ENCODE measurements at places on chromosomes 2 and 18.

GRCh38 chr18:26756556-26756955 is 109.0 kb downstream of the AQP4 start:
- DNase-seq: no peak

DNA sequence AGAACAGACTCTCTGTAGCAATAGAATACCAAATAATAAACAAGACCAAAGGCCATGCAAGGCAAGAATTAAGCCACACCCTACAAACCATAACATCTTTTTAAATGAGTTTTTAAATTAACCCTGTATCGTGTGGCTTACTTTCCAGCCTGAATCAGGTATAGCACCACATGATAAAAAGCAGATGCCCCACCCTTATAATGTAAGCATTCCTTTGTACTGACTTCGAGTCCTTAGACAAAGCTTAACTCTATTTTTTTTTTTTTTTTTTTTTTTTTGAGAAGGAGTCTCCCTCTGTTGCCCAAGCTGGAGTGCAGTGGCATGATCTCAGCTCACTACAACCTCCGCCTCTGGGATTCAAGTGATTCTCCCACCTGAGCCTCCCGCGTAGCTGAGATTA is 1.7 kb upstream of the C2orf42 start:
- no peak for DNase-seq

DNA sequence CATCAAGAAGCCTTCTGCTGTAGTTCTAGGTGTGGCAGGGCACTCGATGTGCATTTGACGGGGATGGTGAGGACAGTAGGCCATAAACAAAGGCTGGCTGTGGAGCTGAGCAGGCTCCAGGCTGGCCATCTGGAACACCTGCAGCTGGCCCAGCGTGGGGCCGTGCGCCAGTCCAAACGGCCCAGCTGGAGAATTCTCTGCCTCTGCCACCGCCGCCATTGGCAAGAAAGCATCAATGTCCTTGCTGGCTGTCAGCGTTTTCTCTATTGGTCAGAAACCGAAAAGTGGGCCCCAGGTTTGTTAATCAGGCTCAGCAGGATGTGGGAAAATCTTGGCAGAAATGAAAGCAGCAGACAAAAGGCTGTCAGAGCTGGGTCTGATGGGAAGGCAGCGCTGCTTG is 24.0 kb upstream of the CTIF start:
- no peak for DNase-seq

DNA sequence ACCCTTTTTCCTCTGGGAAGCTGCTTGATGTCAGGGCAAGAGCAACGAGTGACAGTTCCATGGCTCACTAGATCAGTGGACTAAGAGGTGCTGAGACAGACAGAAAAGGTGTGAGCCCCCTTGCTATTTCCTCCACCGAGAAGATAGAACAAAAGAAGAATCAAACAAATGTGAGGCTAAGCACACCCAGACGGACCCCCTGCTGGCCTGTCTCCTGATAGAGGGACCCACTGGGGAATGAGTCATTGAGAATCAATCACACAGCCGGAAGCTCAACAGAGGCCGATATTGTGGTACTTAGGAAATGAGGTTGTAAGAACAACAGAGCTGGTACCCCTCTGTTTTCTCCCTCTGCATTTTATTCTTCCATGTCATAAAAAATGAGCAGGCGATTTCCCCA is 89.8 kb upstream of the TEX51 start:
- no peak for DNase-seq

DNA sequence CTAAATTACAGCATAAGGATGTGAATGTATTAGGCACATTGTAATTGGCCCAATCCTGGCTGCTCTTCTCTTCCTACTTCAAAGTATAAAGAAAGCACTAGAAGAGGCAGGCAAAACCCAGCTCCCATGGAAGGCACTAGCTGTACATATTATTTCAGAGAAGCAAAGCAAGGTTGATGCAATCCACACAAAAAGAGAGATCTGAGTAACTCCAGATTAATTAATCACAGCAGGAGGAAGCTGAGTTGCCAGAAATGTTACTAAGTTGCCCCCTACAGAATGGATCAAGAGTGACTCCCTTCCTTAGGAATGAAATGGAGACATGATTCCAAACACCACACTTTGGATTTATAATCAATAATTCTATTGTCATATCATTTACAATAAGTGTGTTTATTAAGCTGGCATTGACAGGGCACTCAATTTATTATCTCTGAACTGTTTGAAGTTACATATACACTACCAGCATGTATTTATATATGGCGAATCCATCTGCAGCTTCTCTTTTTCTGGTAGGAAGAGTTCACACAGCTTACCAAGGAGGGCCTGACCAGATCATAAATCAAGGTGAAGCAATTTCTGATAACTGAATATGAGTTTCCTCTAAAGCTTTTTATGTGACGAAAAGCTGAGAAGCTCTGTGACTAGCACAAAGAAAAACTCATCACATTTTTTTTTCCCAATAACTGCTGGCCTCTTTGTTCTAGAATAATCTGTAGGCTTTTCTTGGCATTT is 393.1 kb upstream of the LYPD1 start:
- DNase-seq: no peak

GRCh38 chr18:5998907-5999306 is 103.6 kb upstream of the TMEM200C start:
- no peak for DNase-seq
